LHCN-M2 (cell line): ENCODE measurements at places on chromosomes 7 and 10.

DNA sequence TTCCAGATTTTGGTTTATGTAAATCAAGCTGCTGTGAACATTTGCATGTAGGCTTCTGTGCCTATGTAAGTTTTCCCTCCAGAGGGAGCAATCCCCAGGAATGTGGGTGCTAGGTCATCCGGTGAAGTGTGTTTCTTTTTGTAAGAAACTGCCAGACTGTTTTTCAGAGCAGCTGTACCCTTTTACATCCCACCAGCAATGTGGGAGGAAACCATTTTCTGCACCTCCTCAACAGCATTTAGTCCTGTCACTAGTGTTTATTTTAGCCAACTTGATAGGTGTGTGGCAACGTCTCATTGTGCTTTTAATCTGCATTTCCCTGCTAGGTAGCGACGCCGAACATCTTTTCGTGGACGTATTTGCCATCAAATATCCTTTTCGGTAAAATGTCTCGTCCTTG, 395.7 kb upstream of the FOXK1 start:
- DNase-seq = no peak

DNA sequence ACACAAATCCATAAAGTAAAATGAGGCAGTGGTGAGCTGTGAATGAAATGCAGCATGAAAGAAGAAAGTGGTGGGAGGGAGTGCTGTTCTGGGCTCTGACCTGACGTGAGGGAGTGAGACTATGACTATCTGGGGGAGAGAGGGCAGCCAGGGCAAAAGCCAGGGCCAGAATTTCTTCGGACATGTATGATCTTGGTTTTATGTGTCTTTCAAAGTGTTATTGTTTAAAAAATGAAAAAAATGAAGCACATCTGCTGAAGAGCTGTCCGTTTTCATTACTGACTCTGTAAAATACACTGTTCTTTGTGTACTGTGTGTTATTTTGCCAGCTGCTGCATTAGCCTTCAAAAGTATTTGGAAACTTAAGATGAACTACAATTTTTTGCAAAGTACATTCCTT, 70.2 kb upstream of the KLF14 start:
- DNase-seq = peak; percentile 60

DNA sequence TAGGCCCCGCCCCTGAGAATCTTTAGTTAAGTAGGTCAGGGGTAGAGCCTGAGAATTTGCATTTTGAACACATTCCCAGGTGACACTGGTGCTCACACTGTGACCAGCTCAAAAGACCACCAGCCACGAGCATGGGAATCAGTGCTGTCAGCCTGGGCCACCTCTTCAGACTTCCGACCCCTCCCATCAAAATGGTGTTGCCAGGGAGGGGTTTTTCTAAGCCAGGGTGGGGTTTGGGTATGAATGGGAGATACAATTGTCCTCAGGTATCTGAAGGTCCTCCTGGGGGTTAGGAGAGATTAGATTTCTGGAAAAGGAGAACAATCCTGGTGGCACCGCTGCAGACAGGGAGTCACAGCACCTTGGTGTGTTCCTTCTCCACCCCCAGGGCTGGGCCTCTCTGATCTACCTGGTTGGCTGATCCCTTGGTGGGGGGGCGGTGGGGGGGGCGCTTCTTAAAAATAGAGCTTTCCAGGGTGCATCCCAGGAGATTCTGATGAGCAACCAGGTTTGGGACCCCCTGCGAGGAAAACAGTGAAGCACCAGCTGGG, 111.5 kb upstream of the ANLN start:
- no peak for DNase-seq

DNA sequence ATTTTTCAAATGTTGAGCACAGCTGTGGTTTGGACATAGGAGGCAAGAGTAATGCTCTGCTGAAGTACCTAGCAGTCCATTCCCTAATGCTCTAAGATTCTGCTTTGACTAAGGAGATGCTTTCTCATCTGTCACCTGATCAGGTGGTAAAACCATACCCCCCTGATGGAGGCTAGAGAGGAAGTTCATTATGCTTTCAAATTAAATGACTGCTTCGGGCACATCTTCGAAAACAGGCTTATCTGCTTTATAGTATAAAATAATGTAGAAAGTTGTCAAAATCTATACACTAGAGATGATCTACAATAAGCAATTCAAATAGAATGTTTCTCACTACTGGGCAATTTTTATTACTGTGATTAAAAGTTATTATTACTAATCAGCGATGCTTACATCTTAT, at the start of gene GNAT3:
GNAT3 (minus strand) TSS at position 101 of the 400 bp plus-strand sequence. CDS start 138 bp downstream, outside the sequence.
- DNase-seq = no peak

DNA sequence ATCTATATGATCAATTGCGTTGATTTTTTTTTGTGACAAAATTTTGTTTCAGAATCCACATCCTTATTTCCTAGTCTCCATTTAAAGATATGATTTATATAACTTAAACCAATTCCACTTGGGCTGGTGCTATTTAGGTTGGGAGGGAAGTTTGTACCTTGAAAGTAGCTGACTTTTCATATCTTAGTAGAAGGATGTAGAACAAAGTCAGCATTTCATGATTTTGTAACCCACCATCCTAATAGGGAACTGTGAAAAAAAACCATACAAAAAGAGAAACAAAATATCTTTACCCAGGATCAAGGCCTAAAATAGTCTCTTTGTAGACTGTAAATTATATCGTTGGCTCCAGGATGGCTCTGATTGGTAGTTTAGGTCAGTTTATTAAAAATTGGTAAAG, 8.3 kb downstream of the HECTD2 start:
- no peak for DNase-seq

DNA sequence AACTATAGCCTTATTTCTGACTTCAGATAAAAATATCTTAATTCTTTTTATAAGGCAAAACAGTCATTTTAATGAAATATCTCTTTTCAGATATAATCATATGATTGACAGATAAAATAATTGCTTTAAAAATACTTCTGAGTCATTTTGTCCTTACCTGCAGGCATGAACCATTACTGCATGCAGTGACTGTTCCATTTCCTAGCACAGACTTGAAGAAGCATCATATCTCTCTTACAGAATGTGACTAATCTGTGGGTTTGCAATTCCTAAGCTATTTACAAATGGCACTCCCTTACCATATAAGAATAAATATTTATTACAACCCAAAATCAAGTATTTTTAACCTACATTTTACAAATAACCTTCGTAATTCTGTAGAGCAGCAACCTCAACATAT, 120.7 kb downstream of the SRPK2 start:
- DNase-seq = peak; percentile 74

- peak; percentile 89 for DNase-seq
These were observed 43.1 kb upstream of the SEMA3A start for GRCh38 chr7:84237533-84238173.
